ENCODE measurements at places on chromosomes 7 and 10. TPM values are rescaled to one million over a fixed set of nuclear protein-coding genes. Genes with fewer than 3 reads are reported as not detected.

GRCh38 chr10:73627300-73627699 is 14.0 kb downstream of the MYOZ1 start:
- DNase-seq = no peak

DNA sequence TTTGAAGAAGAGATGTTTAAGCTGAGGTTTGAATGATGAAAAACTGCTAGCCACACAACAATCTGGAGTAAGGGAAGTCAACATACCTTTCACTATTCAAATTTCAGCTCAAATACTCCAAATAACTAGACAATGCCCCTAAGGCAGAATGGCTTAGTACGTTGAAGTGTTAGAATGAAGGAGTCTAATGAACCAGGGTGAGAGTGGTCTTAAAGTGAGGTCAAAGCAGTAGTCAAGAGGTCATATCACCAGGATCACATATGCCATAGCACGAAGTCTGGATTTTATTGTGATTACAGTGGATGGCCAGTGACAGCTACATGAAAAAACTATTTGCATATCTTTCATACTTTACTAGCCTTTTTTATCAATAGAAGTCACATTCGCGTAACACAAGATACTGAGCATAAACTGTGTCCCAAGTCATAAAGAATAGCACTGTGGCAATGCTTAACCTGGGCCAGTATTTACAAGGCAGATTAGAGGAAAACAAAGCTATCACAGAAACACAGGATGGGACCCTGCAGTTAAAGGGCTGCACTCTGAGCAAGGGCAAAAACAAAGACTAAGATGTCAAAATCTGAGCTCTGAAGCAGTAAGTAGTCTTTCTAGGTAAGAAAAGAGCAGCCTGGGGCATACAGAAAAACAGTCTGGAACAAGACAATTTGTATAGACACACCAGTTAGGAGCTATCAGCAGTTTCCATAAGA is 61.5 kb downstream of the HYCC1 start:
- no peak for DNase-seq

DNA sequence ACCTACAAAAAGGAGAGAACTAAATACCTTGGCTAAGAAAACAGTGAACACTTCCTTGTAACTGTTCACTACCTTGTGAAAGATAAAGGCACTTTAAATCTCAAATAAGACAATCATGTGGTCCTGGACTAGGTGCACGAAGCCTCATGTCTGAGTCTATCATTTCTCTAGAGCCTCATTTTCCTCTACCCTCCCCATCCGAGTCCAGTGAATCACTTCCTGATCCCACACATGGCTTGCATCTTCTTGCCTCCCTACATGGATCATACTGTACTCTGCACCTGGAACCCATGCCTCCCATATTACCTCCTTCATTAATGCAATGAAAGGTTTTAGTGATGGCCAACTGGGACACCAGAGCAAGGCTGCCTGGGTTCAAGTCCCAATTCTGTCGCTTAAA is 34.5 kb downstream of the SNX10 start:
- no peak for DNase-seq

GRCh38 chr10:78371136-78371535 is 337.5 kb downstream of the RPS24 start:
- DNase-seq = no peak

DNA sequence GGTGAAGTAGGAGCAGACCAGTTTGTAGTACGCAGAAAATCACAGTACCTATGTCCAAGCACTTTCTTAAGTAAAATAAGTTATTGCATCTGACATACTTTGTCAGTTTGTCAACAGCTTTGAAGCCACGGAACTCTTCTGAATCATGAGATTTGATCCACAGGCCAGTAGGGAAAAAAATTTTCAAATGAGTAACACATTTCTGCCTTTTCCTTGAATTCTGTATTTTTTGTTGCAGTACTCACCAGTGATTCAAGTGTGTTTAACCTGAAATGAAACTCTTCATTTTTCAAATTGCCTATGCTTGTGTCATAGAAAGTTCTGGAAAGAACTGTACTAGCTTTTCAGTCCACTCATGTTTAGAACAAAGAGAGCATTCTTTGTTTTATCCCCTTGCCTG is 337.7 kb downstream of the GATA3 start:
- no peak for DNase-seq

- no peak for DNase-seq
These were observed 189.2 kb upstream of the GALNT17 start for GRCh38 chr7:70942791-70943190.

DNA sequence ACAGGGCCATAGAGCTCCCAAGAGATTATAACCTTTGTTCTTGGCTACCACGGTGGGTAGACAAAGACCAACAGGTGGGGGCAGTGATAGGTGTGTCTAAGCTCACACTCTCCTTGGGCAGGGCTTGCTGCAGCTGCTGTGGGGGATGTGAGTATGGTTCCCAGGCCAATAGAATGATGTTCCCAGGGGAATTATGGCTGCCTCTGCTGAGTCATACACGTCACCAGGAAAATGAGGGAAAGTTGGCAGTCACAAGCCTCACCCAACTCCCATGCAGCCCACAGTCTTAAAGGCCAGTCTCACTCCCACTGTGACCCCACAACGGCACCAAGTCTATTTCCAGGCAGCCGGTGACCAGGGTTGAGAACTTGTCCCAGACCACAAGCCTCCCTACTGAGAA is 453.4 kb upstream of the PODXL start:
- no peak for DNase-seq

GRCh38 chr10:7102084-7102483 is 308.8 kb downstream of the SFMBT2 start:
- DNase-seq = no peak

DNA sequence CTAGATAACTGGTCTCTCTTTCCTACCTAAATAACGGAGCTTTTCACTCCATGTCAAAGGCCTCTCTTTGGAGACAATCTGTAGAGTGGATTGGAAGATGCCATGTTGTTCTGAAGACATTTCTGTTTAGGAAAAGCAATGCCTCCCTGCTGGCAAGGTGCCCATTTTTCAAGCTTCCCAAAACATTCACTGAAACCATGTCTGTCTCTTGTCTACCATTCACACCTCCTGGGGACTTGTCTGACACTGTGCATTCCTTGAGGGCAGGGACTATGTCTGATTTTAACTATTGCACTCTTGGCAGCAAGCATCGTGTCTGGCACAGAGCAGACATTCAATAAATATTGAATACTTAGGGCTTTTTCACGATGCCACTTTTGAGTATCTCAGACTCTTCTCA is 528.9 kb upstream of the NRP1 start:
- DNase-seq = no peak

DNA sequence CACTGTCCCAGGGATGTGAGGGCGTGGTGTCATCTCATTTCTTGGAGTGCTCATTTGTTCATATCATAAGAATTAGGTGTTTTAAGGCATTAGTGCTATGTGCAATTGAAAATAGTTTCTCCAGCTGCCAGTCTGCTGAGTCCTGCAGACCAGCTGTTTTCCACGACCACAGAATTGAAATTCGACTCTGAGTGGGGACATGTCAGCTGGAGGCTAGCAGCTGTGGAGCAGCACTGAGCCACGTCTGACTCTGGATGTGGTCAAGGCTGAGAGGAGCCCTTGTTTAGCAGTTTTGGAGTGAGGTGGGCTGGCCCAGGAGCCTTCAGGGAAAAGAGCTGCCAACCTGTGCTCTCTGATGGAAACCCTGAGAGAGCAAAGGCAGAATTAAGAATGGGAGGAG is 156.3 kb upstream of the GRB10 start:
- no peak for DNase-seq

DNA sequence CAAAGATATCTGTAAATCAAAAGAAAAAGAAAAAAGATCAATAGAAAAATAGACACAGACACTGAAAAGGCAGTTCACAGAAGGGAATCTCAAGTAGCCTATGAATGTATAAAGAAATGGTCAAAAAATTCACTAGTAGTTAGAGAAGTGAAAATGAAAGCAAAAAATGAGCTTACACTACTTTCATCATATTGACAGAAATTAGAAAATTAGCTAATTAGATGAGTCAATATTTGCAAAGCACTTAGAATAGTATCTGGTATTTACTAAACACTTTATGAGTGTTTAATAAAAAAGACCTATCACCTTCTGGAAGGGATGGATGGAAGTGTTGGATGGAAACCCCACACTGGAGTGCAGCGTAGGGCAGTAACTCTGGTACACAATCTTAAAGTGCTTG is 1.7 kb upstream of the CFAP58 start:
- no peak for DNase-seq

DNA sequence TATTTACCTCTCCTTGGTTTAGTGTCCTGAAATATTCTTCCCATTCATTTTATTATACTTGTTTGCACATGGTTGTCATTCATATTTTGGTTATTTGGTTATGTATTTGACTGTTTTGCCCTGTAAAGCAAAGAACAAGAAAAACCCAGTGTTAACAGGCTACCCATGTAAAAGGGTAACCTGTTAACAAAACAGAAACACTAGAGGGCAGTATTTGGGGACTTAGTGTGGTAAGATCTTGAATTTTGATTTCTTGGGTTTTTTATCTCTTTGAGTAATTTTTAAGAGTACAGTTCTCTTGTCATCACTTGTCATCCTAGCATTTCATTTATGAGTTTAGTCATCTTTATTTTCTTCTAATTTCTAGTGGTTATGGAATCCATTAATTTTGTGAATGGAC is 51.3 kb downstream of the POLL start:
- DNase-seq = no peak

GRCh38 chr10:117775526-117775925 is 233.0 kb downstream of the EMX2 start:
- DNase-seq = no peak

GRCh38 chr7:3146571-3147226 is 103.0 kb upstream of the CARD11 start:
- peak; percentile 26 for DNase-seq

GRCh38 chr10:127738512-127739424 is 1.8 kb downstream of the FOXI2 start:
- DNase-seq = no peak

GRCh38 chr7:1623810-1624209 is 46.3 kb upstream of the ELFN1 start:
- DNase-seq = no peak

- no peak for DNase-seq
These were observed 109.8 kb downstream of the GLI3 start for GRCh38 chr7:42127232-42127622.

- DNase-seq = no peak
These were observed 144.1 kb downstream of the C10orf105 start for GRCh38 chr10:71575451-71575850.

DNA sequence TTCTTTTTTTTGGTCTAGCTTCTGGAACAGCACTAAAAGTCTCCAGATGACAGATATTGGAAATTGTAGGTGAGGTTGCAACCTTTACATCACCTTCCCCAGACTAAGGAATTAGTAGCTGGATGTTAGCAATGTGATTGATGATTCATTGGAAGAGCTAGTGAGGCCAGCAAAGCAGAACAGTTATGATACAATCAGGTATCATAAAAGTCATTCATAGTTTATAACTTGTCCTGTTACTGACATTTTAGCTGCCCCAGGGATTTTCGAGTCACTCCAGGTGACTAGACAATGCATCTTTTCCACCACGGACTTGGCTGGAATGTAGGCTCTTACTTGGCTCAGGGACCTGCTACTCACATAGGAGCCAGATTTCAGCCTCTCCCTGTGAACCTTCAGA is 15.9 kb upstream of the TCF7L2 start:
- DNase-seq = no peak

GRCh38 chr7:100490483-100491191 is 6.9 kb downstream of the NYAP1 start:
- no peak for DNase-seq

GRCh38 chr7:83782628-83783027 is 133.7 kb upstream of the SEMA3E start:
- no peak for DNase-seq

- DNase-seq = no peak
These were observed 382.4 kb downstream of the SORCS3 start for GRCh38 chr10:105023211-105024111.

- DNase-seq = no peak
These were observed 6.8 kb downstream of the STK17A start for GRCh38 chr7:43589728-43590127.

GRCh38 chr10:71622616-71623015 is 97.0 kb downstream of the C10orf105 start:
- no peak for DNase-seq

DNA sequence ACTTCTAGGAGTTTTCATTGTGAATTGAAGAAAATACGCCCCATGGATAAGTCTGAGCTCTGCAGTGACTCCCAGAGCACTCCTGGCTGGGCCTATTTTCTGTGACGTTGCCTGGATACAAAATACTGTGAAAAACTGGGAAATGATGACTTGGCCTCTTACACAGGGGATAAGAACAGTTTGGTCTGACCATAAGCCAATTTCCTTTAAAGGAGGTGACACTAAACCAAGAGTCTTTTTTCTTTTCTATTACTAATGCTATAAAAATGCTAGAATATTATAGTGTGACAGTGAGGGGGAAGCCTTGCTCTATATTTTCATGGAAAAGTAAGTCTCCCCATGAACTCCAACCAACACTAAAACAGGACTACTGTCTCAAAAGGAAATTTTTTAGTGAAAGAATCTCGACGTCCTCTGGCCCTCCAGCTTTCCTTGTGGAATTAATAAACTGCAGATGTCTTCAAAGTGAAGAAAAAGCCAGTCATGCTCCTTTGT is 45.5 kb downstream of the MYOF start:
- DNase-seq = no peak

- peak; percentile 34 for DNase-seq
These were observed 226.4 kb upstream of the HABP2 start for GRCh38 chr10:113326160-113327111.

- no peak for DNase-seq
These were observed 5.2 kb downstream of the EBF3 start for GRCh38 chr10:129958629-129959543.

- no peak for DNase-seq
These were observed 146.3 kb downstream of the BAMBI start for GRCh38 chr10:28823501-28824075.

DNA sequence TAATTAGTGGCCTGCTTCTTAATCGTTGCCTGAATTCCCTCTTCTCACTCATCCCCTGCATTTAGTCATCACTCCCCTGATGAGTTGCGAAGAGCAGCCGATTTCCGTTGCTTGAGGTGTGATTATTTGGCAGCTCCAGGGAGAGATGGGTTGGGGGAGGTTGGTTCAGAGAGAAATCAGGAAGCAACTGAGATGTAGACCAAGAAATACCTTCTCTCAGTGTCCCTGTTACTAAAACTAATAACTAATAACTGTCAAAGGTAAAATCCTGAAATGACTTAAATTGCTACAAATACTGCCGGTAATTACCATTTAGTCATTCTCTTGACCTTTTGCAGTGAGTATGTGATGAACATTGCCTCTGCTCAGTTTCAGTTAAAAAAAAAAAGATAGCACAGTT is 76.9 kb downstream of the ELMO1 start:
- DNase-seq = no peak

The LRRC17 gene
- 0.42 TPM for total RNA-seq

The ASB10 gene
- total RNA-seq = not detected

The AKR1C8 gene
- not detected for total RNA-seq

The VWA2 gene
- 5.8 TPM for total RNA-seq

The PLEKHS1 gene
- total RNA-seq = 13.8 TPM

The UNC5B gene
- 0.39 TPM for total RNA-seq

The CDNF gene
- 2.4 TPM for total RNA-seq

The NPSR1 gene
- total RNA-seq = not detected

The UCMA gene
- total RNA-seq = not detected
